ENCODE measurements at places on chromosomes 3 and 15.

GRCh38 chr3:122560680-122561079 is 3.4 kb downstream of the PARP9 start:
- DNase-seq, result no peak

DNA sequence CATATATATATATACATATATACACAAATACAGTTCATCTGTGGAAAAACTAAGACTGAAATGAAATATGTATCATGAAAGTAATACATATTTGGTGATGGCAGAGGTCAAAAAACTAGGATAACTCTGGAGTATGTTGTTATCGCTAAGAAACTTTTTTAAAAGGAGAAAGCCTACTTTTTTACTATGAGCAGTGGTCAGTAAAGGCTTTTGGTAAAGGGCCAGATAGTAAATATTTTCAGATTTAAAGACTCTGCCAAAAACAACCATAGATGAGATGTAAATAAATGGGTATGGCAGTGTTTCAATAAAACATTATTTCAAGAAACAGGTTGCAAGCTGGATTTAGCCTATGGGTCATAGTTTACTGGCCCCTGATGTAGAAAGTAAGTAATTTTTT is 93.8 kb upstream of the TGFBR2 start:
- DNase-seq, result no peak

GRCh38 chr3:183212565-183212964 is 40.5 kb upstream of the B3GNT5 start:
- no peak for DNase-seq

DNA sequence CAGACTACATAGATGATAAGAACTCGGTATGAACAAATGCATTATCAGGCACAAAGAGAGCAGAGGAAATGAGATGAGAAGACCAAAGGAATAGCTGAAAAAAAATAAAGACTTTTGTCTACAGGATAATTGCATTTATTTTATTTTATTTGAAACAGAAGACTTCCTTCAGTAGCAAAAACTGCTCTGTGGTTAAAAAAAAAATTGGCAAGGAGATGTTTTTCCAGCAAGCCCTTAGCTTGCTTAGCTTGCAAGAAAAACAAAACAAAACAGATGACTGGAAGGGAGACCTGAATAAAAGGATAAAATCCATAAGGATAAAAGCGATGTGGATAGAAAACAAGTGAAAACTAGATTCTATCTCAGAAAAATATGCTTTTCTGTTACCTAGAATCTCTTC is 9.1 kb upstream of the PPM1L start:
- DNase-seq, result no peak

- DNase-seq, result no peak
These were observed 1025.3 kb upstream of the EPHA6 start for GRCh38 chr3:95789111-95789510.

DNA sequence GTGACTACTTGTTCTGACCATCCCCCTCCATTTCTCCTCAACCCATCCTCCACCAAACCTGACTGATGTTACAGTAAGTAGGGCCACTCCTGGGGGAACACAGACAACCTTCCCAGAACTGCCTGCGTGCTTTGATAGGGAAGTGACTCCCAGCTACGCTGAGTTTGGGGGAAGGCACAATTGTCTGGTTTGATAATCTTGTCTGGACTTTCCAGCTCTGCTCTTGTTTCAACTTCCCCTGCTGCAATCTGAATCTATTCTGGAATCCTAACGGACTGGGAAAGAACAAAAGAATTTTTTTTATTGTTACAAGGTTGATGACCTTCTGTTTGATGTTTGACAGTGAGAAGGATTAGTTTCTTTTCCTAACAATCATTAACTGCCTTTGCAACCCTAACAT is 895.6 kb downstream of the ROBO1 start:
- DNase-seq, result no peak

DNA sequence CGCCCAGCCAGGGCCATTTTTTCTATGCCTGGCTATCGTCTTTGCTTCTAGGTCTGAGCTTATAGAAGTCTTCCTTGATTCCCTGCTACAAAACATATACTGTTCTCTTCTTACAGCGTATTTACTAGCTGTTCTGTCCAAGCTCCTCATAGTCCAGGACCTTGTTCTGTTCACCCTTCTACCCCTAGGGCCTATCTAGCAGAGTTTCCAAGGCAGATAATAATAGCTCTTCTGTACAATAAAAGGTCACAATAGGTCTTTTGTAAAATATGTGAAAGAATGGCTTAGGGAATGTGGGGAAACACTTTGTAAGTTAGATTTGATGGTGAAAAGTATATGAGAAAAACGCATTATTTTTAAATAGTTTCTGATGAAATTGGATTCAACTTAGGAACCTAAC is 158.2 kb downstream of the P3H2 start:
- no peak for DNase-seq

- DNase-seq, result no peak
These were observed 179.8 kb downstream of the SNRPN start for GRCh38 chr15:25134546-25134945.

- DNase-seq, result no peak
These were observed 618.2 kb upstream of the ZNF717 start for GRCh38 chr3:76403556-76403955.

DNA sequence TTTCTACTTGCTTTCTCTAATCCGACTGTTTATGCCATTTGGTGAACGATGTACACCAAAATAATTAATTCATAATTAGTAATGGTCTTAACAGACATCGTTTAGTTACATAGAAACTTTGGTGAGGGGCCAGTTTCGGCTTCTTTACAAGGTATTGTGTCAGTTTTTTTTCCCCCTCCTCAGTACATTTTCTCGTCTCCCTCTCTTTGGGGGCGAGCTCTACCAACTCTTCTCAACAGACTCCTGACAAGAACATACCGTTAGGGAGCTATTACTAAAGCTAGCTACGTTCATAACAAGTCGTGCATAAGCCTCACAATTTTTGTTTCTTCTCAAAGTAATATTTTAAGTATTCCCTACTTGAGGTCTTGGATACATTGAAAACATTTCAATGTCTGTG is 1.4 kb downstream of the U2SURP start:
- no peak for DNase-seq

- no peak for DNase-seq
These were observed 4.8 kb downstream of the TTBK2 start for GRCh38 chr15:42915654-42916315.

All from GOT3 (cell line).